ENCODE measurements at places on chromosomes 2 and 18. TPM values are rescaled to one million over a fixed set of nuclear protein-coding genes. Genes with fewer than 3 reads are reported as not detected.
A peak's percentile ranks its signal among the peaks of the same experiment; 100 is the strongest.

CXCR2 gene
- 1.6 TPM for total RNA-seq

CDH19 gene
- 1.7 TPM for total RNA-seq

- H3K4me1 ChIP-seq: no peaks in the 10 kb centered on the region
- no peak overlapping the region for H3K27ac ChIP-seq
- no peak overlapping the region for H3K4me3 ChIP-seq
- DNase-seq: no peak
- no peaks in the 10 kb centered on the region for H3K27me3 ChIP-seq
- H3K36me3 ChIP-seq: no peaks in the 10 kb centered on the region
Observed at GRCh38 chr2:55022476-55022875, 27.8 kb downstream of the RTN4 start.

DNA sequence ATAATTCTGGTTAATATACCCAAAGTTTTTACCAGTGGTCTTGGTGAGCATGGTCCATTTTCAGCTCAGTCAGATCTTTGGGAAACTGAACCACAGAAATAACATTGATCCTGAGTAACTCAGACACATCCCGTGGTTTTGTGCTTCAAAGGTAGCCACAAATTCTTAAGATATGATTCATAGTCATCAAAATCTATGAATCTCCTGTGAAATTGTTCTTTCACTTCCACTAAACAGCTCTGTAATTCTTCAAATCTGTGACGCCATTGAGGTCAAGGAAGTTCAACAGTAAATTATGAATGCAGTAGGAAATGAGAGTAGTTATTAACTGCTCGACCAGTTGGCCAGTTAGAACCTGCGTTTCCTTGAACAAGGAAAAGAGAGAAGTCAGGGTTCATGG is 147.3 kb downstream of the IRS1 start:
- DNase-seq: no peak
- H3K4me3 ChIP-seq: no peak overlapping the region
- no peaks in the 10 kb centered on the region for H3K36me3 ChIP-seq

DNA sequence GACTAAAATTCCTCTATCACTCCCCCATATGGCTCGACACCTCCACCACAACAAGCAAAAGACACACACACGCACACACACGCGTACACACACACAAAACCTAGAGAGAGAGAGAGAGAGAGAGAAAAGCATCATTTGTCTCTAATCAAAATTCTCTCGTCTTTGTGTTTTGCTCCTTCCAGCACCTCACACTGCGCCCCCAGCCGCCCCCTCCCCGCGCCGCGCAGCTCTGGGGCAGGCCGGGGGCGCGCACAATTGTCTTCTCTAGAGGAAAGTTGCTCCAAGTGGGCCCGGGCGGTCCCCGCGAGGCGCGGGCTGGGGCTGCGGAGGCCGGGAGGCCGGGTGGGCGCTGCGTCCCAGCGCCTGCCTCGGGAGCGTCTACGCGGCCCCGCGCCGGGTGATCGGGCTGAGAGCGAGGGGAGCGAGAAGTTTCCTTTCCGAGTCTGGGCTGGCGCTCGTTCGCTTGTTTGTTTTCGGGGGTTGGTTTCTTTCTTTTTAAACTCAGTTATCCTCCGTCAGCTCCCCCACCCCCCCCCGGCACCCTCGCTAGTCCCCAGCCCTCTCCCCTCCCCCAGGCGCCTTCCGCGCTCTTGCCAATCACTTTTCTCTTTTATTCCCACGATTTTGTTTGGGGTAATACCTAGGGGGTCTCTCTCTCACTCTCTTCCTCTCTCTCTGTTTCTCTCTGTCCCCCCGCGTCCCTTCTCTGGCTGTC is 4.1 kb downstream of the ZEB2 start:
- peak; percentile 83 for DNase-seq
- H3K36me3 ChIP-seq: no peaks in the 10 kb centered on the region
- H3K4me3 ChIP-seq: peak overlapping the region; percentile 71
- H3K27ac ChIP-seq: peak overlapping the region; percentile 100
- peaks cover 58% of the 10 kb centered on the region for H3K27me3 ChIP-seq
- H3K4me1 ChIP-seq: peaks cover 3% of the 10 kb centered on the region

GRCh38 chr2:43461453-43462073 is 134.3 kb downstream of the THADA start:
- H3K36me3 ChIP-seq: no peaks in the 10 kb centered on the region
- H3K4me3 ChIP-seq: no peak overlapping the region
- DNase-seq: no peak
- H3K27ac ChIP-seq: no peak overlapping the region
- no peaks in the 10 kb centered on the region for H3K27me3 ChIP-seq
- H3K4me1 ChIP-seq: peaks cover 52% of the 10 kb centered on the region

DNA sequence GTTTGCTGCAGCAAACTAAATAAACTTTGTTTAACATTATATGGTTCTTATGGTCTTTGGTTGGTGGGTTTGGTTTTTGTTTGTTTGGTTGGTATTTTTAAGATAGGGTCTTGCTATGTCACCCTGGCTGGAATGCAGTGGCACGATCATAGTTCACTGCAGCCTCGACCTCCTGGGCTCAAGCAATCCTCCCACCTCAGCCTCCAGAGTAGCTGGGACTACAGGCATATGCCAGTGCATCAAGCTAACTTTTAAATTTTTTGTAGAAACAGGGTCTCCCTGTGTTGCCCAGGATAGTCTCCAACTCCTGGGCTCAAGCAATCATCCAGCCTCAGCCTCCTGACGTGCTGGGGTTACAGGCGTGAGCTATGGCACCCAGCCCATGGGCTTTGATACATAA is 7.1 kb upstream of the RPRD1A start:
- no peak for DNase-seq
- no peak overlapping the region for H3K4me3 ChIP-seq
- peaks cover 4% of the 10 kb centered on the region for H3K27me3 ChIP-seq
- H3K36me3 ChIP-seq: no peaks in the 10 kb centered on the region
- H3K27ac ChIP-seq: no peak overlapping the region

- no peak overlapping the region for H3K27ac ChIP-seq
- H3K27me3 ChIP-seq: no peaks in the 10 kb centered on the region
- no peak overlapping the region for H3K4me3 ChIP-seq
Observed at GRCh38 chr2:229340086-229340760, 69.1 kb upstream of the PID1 start.
